Karpas-422 (cell line): ENCODE measurements at places on chromosomes 3 and 15.

DNA sequence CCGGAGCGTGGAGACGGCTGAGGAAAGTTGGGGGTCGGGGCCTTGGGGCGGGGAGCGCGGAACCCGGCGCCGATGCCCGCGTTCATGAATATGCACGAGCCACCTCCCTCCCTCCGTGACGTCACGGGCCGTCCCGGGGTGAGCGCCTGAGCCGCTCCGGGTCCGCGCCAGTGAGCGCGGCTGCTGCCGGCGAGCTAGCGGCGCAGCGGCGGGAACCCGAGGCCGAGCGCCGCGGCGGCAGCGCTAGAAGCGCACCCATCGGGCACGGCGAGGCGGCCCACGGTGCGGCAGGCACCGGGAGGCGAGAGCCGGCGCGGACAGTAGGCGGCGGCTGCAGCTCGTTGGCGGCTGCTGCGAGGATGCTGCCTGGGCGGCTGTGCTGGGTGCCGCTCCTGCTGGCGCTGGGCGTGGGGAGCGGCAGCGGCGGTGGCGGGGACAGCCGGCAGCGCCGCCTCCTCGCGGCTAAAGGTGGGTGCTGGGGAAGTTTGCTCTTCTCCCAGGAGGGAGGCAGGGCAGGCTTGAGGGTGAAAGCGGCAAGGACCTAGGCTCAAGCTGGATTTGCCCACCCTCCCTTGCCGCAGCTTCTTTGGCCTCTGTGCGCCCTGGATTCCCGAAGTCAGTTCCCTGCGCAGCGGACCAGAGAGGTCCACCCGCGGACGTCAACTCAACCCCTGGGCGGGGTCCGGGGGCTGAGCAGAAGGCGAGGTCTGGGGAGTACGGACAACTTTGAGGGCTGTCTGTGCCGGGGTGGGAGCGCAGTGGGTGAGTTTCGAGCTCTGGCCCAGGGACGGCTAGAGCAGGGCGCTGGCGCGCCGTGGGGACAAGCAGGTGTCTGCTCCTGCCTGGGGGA lies at the start of gene CLSTN2:
Gene CLSTN2 (plus strand): TSS at position 170 of the 850 bp plus-strand sequence.
- peak; percentile 69 for DNase-seq
- peaks cover 2% of the 10 kb centered on the region; the same call in 1 of the 2 replicates for H3K4me1 ChIP-seq
- H3K4me3 ChIP-seq: peak within 1 kb of the TSS; percentile 57
- no peaks in the 10 kb centered on the region for H3K27me3 ChIP-seq
- no peak within 1 kb of the TSS for H3K27ac ChIP-seq

DNA sequence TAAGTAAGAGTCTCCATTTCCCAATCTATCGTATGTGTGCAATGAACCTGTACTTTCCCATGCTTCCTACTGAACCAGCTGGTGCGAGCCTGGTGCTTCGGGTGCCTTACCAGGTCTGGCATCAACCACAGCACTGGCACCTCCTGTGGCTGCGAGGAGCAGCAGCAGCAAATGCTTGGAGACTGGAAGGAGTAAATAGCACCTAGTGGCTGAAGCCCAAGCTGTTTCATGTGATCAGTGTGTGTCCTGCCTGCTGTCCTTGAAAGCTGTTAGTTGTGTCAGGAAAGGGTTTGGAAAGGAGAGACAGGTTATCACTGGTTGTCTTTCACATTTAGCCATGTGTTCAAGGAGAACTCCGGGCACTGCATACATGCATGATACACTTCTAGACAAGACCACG lies 31.8 kb downstream of the PCOLCE2 start:
- no peaks in the 10 kb centered on the region for H3K27me3 ChIP-seq
- no peak overlapping the region for H3K27ac ChIP-seq
- H3K4me3 ChIP-seq: no peak overlapping the region
- peaks cover 9% of the 10 kb centered on the region for H3K4me1 ChIP-seq

DNA sequence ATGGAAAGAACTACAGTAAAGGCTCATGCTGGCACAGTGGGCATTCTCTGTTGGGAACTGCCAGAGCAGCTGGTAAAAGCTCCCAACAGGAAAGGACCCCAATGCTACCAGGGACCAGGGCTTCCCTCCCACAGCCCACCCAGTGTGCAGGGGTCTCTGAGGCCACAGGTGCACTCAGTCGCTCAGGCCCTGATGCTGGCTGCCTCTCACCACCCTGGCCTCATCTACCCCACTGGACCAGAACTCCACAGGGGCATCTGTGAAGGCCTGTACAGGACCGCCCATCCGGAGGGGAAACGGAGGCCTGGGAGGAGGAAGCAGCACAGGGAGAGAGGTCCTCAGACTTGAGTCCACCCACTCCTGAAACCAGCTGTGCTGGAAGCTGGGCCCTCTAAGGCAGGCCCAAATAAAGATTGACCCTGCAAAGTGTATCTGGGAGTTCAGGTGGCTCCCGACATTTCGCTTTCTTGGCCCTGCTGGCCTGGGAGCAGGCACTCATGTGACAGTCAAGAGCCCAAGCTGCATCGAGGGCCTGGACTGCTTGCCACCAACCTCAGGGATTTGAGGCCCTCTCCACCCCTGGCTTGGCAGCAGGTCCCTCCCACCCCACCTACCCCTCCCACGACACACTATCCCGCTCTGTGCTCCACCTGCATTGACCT lies 12.7 kb downstream of the KLF15 start:
- no peaks in the 10 kb centered on the region for H3K36me3 ChIP-seq
- no peaks in the 10 kb centered on the region for H3K27me3 ChIP-seq
- DNase-seq: no peak

DNA sequence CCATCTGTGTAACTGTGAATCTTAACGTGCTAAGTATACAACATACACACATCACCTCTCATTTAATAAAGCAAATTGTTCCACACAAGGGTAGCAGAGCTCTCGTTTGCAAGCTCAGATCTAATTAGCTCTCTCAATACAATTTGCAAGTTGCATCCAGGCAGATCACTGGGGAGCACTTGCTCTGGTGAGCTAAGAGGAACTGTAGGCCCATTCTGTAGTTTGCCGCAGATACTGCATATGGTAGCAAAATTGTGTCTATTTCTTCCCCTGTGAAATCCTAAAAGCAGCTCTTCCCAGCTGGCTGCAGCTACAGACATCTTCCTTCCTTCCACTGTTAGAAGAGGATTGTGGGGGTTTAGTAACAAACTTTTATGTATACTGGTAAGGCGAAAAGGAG lies 288.7 kb upstream of the ADAMTS9 start:
- no peak overlapping the region for H3K27ac ChIP-seq
- H3K36me3 ChIP-seq: no peaks in the 10 kb centered on the region
- no peak overlapping the region for H3K4me3 ChIP-seq
- no peak for DNase-seq
- H3K4me1 ChIP-seq: no peaks in the 10 kb centered on the region

DNA sequence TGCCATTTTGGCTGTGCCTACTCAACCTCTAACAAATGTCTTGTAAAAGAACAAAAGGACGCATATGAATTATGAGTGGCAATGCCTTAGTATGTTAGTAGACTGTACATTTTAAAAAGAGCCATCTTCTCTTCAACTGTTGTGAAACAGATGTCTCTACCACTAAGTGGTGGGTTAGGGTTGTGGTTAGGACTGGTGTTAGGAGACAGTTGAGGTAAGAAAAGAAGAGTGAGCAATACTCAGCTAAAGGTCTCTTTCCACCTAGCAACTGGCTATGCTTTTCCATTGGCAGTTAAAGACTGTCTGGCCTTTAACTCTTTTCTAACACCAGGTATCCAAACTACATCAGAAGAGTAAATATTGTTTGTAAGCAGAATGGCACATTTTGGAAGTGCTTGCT lies 221.7 kb upstream of the TBC1D5 start:
- H3K4me1 ChIP-seq: no peaks in the 10 kb centered on the region
- no peak overlapping the region for H3K27ac ChIP-seq
- no peaks in the 10 kb centered on the region for H3K36me3 ChIP-seq
- DNase-seq: peak; percentile 31

DNA sequence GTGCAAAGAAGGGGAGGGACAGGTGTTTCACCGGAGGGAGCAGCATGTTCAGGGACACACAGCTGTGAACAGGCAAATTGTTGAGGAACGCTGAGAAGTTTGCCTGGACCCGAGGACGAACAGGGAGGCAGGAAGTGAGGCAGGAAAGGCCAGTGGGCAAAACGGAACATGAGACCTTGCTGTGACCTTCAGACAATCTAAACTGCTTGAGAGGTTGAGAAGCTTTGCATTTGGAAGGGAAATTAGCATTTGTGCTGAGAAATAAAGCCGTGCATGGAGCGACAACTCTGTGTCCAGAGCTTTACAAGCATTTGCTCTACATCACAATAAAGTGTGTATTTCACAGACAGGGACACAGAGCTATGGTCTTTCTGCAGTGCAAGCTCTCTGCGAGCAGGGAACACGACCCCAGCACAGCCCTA lies 47.9 kb downstream of the CDC25A start:
- H3K4me1 ChIP-seq: peaks cover 4% of the 10 kb centered on the region
- DNase-seq: no peak
- no peak overlapping the region for H3K27ac ChIP-seq
- no peaks in the 10 kb centered on the region for H3K36me3 ChIP-seq
- no peaks in the 10 kb centered on the region for H3K27me3 ChIP-seq
- H3K4me3 ChIP-seq: 0 out of 2 replicates have a peak overlapping the region, but pooled peaks have one; percentile 36

GRCh38 chr3:197496746-197497125 lies 59.0 kb downstream of the BDH1 start:
- no peaks in the 10 kb centered on the region for H3K36me3 ChIP-seq
- no peak overlapping the region for H3K4me3 ChIP-seq
- no peak overlapping the region for H3K27ac ChIP-seq
- H3K4me1 ChIP-seq: peaks cover 11% of the 10 kb centered on the region

GRCh38 chr3:77169823-77170222 lies 129.9 kb downstream of the ROBO2 start:
- no peak overlapping the region for H3K4me3 ChIP-seq
- H3K27me3 ChIP-seq: no peaks in the 10 kb centered on the region
- DNase-seq: no peak
- no peak overlapping the region for H3K27ac ChIP-seq
- H3K4me1 ChIP-seq: no peaks in the 10 kb centered on the region
- no peaks in the 10 kb centered on the region for H3K36me3 ChIP-seq

GRCh38 chr15:64697911-64698369 lies 77.4 kb downstream of the RBPMS2 start:
- H3K27ac ChIP-seq: no peak overlapping the region; the same call in 1 of the 2 replicates
- peaks cover 3% of the 10 kb centered on the region; the same call in 1 of the 2 replicates for H3K36me3 ChIP-seq
- no peak for DNase-seq
- no peak overlapping the region for H3K4me3 ChIP-seq
- no peaks in the 10 kb centered on the region for H3K27me3 ChIP-seq

DNA sequence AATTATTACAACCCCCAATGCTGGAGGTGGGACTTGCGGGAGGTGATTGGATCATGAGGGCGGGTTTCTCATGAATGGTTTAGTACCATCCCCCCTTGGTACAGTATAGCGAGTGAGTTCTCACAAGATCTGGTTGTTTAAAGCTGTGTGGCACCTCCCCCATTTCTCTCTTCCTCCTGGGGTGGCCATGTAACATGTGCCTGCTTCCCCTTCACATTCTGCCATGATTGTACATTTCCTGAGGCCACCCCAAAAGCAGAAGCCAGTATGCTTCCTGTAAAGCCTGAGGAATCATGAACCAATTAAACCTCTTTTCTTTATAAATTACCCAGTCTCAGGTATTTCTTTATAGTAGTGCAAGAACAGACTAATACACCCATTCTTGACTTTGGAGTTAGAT lies 20.3 kb upstream of the PROK2 start:
- H3K27ac ChIP-seq: no peak overlapping the region
- H3K4me1 ChIP-seq: peaks cover 1% of the 10 kb centered on the region; the same call in 1 of the 2 replicates
- 0 out of 2 replicates have a peak, but pooled peaks cover 3% of the 10 kb centered on the region for H3K27me3 ChIP-seq

GRCh38 chr3:72379500-72380187 lies 468.6 kb downstream of the SHQ1 start:
- H3K27ac ChIP-seq: no peak overlapping the region
- no peak for DNase-seq
- H3K4me1 ChIP-seq: no peaks in the 10 kb centered on the region

DNA sequence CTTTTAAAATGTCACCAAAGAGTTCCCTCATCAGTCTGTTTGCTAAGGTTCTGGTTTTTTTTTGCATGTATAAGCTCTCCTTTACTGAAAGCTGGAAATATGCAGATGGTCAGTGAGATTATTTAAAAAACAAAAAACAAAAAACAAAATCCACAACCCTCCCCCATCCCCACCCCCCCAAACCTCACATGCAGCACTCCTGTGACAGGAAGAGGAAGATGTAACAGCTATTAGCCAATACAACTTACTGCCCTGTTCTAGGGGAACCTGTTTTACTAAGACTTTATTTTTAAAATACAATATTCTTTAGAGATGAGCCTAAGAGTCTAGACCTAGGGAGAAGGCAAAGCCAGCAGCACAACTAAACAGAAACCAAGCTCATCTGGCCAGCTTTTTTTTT lies 39.5 kb downstream of the ANP32A start:
- no peak overlapping the region for H3K27ac ChIP-seq
- no peak for DNase-seq
- peaks cover 44% of the 10 kb centered on the region; the same call in 1 of the 2 replicates for H3K36me3 ChIP-seq
- H3K4me3 ChIP-seq: no peak overlapping the region

DNA sequence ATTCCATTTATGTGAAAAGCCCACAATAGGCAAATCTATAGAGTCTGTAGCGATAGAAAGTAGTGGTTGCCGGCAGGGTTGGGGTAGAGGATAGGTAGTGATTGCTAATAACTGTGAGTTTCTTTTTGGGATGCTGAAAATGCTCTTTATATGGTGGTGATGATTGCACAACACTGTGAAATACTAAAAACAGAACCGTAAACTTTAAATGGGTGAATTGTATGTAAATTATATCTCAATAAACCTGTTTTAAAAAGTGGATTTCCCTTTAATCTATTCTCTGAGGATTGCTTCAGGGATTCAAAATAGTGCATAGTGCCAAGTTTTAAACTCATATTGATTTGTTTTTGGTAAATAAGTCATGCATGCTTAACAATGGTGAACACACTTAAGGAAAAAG lies 140.2 kb downstream of the LPP start:
- peaks cover 2% of the 10 kb centered on the region; the same call in 1 of the 2 replicates for H3K27me3 ChIP-seq
- no peak for DNase-seq
- H3K4me1 ChIP-seq: peaks cover 37% of the 10 kb centered on the region
- no peaks in the 10 kb centered on the region; the same call in 1 of the 2 replicates for H3K36me3 ChIP-seq
- H3K27ac ChIP-seq: no peak overlapping the region
- no peak overlapping the region for H3K4me3 ChIP-seq

DNA sequence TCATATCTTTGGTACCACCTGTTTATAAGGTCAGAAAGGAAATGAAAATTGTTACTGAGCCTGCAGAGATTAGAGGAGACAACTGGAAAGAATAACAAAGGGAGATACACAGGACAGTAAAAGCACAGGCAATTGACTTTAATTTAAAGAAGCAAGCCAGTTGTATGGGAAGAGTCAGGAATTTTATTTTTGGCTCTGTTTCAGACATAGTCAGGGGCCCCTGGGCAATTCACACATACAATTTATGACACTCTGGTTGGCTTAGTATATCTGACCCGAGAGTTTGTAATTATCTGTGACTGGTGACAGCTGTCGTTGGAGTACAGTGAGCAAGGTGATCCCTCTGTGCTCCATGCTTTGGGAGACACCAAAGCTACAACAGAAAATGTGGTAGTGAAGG lies 591.9 kb upstream of the NECTIN3 start:
- H3K27me3 ChIP-seq: no peaks in the 10 kb centered on the region
- H3K36me3 ChIP-seq: no peaks in the 10 kb centered on the region; the same call in 1 of the 2 replicates
- DNase-seq: no peak
- no peaks in the 10 kb centered on the region for H3K4me1 ChIP-seq
- no peak overlapping the region for H3K27ac ChIP-seq

DNA sequence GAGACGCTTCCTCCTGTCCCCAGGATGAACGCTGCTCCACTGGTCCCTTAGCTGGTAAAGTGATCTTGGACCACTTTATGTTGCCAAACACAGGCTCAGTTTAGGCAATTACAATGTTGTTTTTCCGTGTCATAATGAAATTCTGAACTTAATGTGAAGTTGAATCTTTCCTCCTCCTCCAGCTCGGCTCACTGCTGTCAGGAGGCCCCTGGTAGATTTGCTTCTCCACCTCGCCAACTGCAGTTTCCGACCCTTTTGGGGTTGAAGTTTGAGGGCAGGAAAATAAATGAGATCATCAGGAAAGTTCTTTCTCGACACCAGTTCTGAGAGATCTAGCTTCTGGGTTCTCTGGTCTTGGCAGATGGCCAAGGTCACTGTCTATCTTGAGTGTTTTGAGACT lies 27.8 kb downstream of the CFAP161 start:
- no peak overlapping the region for H3K27ac ChIP-seq
- H3K4me3 ChIP-seq: no peak overlapping the region
- no peaks in the 10 kb centered on the region for H3K36me3 ChIP-seq
- no peaks in the 10 kb centered on the region for H3K27me3 ChIP-seq
